ENCODE measurements at places on chromosomes 1 and 21.

DNA sequence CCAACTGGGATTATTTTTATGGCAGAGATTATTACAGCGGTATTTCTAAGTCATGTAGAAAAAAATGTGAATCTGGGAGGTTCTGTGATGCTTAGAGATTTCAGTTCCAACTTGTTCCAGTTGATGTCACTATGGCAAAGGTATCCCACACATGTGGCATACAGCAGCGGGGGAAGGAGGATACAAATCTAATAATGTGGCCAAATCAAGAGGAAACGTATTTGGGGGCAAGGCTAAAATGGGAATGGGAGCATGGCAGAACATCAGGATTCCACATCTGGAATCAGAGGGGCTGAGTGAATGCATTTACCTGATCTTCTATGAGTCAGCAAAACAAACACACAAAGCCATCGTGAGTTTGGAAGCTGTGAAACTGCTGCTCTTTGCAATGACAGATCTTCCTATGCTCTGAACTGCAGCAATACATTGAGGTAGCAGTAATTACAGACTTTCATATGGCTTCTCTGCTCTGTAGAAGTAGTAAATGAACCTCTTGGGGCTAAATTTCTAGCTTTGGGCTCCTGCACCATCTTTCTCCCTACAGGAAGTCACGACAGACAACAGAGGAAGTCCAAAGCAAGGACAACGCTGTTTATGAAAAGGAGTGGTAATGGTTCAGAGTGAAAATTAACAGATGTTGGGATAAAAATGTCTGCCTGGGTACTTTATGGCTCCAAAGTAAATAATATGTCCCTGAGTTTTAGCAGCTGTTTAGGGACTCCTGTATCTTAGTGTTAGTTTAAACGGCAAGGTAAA is 55.5 kb downstream of the GABPA start:
- DNase-seq, result peak; percentile 76

DNA sequence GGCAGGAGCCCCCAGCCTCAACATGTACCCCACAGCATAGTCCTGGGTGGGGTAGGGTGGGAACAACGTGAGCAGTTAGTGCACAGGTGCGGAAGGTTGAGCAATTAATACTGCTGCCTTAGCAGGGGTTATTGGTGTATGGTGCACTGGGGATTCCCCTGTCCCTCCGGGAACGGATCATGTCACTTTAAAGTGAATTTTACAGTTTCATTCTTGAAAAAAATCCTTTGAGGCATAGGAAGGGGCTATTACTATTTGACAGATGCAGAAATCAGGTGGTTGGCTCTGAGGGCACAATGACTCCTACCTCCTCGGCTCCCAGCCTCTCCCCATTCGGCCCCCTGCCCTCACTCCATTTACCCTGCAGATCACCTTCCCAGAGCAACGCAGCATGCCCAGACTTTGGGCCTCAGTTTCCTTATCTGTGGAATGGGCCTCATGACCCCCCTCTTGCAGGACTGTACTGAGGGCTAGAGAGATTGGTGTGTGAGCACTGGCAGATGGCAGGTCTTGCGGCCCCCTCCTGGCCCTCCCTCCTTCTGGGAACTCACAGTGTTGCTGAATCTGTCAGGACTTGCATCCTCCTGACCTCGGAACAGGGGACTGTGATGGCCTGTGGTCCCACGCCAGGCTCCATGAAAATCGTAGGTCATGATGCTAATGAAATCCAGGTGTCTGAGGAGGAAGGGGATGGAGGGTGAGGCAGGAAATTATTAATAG is 5.1 kb upstream of the MYBPH start:
- no peak for DNase-seq

GRCh38 chr1:56097713-56098112 is 481.6 kb downstream of the PLPP3 start:
- DNase-seq, result no peak

- DNase-seq, result no peak
Observed at GRCh38 chr1:34122080-34122932, 42.7 kb downstream of the CSMD2 start.

DNA sequence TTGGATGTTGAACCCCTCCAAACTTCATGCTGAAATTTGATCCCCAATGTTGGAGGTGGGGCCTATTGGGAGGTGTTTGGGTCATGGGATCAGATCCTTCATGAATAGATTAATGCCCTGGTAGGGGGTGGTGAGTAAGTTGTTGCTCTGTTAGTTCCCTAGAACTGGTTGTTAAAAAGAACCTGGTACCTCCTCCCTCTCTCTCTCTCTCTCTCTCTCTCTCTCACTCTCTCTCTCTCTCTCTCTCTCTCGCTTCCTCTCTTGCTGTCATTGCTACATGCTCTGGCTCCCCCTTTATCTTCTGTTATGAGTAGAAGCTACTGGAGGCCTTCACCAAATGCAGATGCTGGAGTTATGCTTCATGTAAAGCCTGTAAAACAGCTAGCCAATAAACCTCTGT is 498.2 kb upstream of the NR5A2 start:
- DNase-seq, result no peak

GRCh38 chr1:70979881-70980280 is 67.7 kb downstream of the PTGER3 start:
- no peak for DNase-seq

DNA sequence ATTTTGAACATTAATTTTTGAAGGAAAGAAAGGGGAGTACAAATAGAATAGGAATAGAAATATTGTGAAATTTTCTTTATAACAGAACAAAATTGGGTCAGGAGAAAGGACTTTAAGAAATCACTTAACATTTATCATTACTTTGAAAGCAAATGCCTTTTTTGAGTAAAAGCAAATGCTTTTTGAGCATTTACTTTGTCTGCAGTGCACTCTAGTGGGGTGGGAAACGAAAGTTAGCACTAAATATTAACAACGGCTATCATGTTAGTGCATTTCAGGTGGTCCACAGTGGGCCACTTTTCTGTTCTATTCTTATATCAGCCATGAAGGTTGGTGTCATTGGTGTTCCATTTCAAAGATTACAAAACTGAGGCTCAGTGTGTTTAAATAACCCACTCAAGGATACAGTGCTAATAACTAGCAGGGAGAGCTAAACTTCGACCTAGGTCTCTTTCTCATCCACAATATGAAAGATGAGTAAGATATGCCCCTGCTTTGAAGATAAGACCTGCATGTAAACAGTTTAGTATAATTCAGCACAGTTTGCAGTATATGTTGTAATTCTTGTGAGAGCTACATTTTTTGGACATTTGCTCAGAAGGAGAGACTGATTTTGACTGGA is 13.4 kb downstream of the LRRC8D start:
- no peak for DNase-seq

- DNase-seq, result no peak
Observed at GRCh38 chr1:174799136-174799479, 200.6 kb upstream of the CACYBP start.

GRCh38 chr1:187641015-187641414 is 812.3 kb downstream of the PLA2G4A start:
- no peak for DNase-seq

DNA sequence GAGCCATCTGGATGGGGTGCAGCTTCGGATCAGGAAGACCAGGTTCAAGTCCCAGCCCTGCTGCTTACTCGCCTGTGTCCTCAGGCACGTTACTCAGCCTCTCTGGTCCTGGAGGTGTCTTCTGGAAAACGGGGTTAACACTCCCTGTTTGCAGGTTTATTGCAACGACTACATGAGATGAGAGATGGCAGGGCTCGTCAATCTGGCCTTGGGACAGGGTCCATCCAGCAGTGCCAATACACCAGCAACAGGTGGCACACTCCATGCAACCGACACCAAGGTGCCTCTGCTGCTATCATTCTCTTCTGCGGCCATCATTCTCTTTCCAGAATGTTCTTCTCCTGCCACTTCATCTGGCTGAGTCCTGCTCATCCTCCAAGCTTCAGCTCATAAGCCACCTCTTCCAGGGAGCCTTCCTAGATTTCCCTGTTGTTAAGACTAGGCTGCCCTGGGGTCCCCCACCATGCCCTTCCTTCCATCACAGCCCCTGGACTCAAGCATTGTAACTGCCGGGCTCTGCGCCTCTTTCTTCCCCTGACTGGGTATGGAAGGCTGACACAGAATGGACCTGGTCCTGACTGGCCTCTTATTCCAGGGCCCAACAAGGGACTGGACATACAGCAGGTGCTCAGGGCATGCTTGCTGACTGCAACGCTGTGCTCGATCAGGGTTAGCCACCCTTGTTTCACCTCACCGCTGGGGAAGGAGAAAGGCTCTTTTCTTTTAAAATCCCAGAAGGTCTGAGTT is 87.4 kb downstream of the DMRTB1 start:
- no peak for DNase-seq

DNA sequence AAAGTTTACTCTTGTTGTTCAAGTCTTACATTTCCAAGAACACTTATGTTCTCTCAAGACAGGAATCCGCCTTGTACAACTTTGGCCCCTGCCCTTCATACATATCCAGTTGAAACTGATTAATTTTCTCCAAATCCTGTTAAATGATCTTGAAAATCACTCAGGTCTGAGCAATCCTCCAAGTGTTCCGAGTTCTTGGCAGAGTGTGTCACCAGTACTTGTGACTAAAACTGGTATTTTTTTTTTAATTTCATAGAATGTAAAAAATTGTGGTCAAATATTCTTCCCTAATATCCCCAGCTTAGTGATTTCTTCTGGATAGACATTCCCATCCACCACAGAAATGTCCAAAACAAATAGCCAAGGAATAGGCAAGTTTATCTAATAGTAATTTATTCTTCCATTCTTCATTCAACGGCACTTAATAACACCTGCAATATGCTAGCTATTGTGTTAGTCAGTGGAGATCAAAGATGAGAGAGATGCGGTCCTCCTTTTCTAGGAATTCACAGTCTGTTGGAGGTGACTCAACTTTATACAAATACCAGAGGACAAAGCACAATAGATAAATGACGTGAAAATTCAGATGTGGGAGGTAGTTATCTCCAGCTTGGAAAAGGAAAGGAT is 71.4 kb downstream of the DIRAS3 start:
- DNase-seq, result no peak

DNA sequence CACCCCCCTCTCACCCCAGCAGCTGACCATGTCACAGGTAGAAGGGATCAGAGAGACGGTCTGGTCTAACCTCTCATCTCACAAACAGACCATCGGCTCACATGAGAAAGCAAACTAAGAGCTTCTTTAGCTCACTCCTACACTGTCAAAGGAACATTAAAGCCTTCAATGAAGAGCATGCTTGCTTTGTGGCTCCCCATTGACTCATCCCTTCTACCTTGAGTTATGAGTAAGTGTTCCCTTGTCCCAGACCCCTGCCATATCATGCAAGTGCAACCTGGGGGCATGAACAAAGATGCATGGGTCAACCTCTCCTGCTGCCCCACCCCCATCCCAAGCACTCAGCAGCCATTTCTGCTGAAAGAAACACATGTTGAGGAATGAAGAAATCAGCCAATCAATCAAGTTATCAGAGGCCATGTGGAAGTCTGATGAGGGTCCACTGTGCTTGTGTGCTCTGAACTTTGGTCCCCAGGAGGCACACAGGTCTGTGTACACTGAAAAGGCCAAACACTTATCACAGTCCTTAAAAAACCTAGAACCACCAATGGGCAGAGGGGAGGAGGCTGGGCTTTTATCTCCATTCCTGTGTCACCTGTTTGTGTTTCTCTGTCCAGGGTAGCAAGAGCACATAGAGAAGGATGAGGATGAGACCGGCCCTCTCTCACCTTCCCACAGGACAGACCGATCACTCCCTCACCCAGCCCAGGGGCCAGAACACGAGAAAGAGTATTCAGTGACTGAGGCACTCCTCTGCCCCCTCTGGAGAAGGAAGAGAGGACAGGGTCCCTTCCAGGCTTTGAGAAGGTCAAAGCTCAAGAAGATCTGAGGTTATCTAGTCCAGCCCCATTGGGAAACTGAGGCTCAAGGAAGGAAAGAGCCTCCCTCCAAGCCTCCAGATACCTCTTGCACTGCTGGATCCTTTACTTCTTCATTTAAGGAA is 9.5 kb downstream of the ETNK2 start:
- DNase-seq, result no peak

- DNase-seq, result no peak
Observed at GRCh38 chr1:32798679-32799416, 18.3 kb downstream of the YARS1 start.

DNA sequence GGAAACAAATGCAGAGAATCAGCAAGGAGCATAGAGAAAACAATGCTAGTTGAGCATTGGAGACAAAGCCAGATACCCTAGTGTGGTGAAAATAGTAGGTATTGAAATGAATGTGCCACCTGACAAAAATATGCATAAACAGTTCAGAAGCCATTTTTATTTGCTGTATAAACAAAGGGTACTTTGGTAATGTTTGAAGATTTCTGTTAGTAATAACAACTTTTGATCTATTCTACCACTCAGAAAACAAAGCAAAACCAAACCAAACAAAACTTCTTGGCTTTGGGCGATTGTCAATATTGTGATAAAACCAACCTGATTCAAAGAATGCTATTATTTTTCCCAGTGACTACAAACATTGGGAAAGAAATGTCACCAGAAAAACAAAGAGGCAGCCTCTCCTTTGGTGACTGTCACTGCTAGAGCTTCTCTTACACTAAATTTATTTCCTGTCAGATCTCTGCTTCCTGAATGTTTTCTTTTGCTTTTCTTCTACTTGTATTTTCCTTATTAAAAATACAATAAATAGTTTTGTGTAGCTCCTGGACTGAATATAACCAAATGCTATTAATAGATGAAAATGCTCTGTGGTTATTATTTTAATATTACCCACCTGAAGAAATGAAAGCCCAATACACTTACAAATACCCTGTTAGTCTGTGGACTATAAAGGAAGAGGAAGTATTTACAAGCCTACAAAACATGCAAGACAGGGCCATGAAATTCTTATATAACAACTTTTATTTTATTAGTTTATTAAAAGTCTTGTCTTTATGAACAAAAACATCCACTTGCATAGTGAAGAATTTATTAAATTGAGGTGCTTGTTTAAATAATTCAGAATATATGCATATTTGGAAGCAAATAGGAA is 5.7 kb downstream of the ATP6V1G3 start:
- no peak for DNase-seq

DNA sequence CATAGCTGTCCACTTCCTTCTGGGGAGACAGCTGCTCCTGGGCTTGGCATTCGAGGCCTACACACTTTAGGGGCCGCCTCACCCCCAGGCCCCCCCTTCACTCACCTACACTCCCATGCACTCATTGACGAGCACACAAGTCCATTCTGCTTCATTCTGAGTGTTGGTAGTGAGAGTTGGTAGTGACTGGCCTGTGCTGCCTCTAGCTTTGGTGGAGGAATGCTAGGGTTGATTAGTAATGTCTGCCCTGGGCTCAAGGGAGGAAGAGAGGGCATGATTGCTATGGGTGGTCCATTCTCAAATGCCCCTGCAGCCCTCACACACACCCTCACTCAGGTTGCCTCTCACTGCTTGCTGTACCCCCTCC is 30.4 kb downstream of the TRIM11 start:
- DNase-seq, result no peak

- no peak for DNase-seq
Observed at GRCh38 chr1:6523566-6523965, 30.7 kb downstream of the NOL9 start.

- no peak for DNase-seq
Observed at GRCh38 chr1:194184425-194184824, 998.0 kb upstream of the B3GALT2 start.
